ENCODE measurements at places on chromosomes 2 and 18. TPM values are rescaled to one million over a fixed set of nuclear protein-coding genes. Genes with fewer than 3 reads are reported as not detected.
A peak's percentile ranks its signal among the peaks of the same experiment; 100 is the strongest.

- no peaks in the 10 kb centered on the region for H3K27me3 ChIP-seq
- H3K4me1 ChIP-seq: no peaks in the 10 kb centered on the region
- DNase-seq: no peak
Observed at GRCh38 chr2:57343391-57344006, 703.1 kb upstream of the VRK2 start.

- DNase-seq: no peak
- no peak overlapping the region for H3K4me3 ChIP-seq
- H3K27me3 ChIP-seq: no peaks in the 10 kb centered on the region
- no peaks in the 10 kb centered on the region for H3K4me1 ChIP-seq
Observed at GRCh38 chr2:104501342-104501741, 352.6 kb upstream of the POU3F3 start.

The SCN7A gene
- 20.7 TPM for total RNA-seq

- H3K27ac ChIP-seq: no peak overlapping the region
- H3K4me1 ChIP-seq: no peaks in the 10 kb centered on the region
- H3K27me3 ChIP-seq: no peaks in the 10 kb centered on the region
- DNase-seq: no peak
- no peak overlapping the region for H3K4me3 ChIP-seq
- no peaks in the 10 kb centered on the region for H3K36me3 ChIP-seq
Observed at GRCh38 chr2:219969508-219969907, 342.1 kb downstream of the SLC4A3 start.

The ADGRF3 gene
- total RNA-seq: not detected

The GEN1 gene
- 110 TPM for total RNA-seq

The IFIH1 gene
- total RNA-seq: 23.5 TPM

DNA sequence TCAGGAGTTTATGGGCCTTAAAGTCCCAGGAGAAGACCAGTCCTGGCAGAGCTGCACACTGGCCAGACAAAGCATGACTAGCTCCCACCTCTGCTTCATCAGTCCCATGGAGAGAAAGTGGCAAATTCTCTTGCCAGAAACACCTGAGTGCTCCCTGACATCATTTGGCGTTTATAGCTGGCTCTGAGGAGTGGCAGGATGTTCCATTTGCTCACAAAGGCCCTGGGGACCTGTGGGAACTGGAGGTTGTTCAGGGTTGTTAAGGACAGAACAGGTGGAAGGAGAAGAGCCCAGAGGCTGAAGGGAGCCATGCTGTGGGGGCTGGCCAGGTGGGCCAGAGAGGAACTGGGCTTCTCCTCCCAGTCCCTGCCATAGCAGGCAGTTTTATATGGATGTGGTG lies 56.1 kb downstream of the RPL37A start:
- DNase-seq: no peak
- no peak overlapping the region for H3K4me3 ChIP-seq
- H3K27me3 ChIP-seq: no peaks in the 10 kb centered on the region
- no peak overlapping the region for H3K27ac ChIP-seq

The CNGA3 gene
- 1.6 TPM for total RNA-seq

The IL36B gene
- total RNA-seq: not detected

DNA sequence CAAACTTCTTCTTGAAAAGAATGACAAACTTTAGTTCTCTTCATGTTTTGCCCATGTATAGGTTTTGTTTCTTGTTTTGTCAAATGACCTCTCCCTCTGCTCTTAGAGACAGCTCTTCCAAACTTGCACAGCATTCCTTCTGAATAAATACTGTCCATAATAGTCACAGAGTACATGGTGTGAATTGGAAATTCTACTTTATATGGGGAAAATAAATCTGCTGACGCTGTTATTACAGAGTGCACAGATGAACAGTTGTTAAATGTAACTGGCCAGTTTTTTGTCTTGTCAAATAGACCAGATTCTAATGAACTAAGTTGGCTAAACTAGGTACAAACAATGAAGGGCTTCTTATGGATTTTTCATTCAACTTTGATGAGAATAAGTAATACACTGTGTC lies 115.8 kb upstream of the DTNA start:
- peak overlapping the region; percentile 80 for H3K27ac ChIP-seq
- DNase-seq: no peak
- peak overlapping the region; percentile 19 for H3K4me3 ChIP-seq
- no peaks in the 10 kb centered on the region for H3K27me3 ChIP-seq
- no peaks in the 10 kb centered on the region for H3K36me3 ChIP-seq

The TDRD15 gene
- total RNA-seq: not detected

DNA sequence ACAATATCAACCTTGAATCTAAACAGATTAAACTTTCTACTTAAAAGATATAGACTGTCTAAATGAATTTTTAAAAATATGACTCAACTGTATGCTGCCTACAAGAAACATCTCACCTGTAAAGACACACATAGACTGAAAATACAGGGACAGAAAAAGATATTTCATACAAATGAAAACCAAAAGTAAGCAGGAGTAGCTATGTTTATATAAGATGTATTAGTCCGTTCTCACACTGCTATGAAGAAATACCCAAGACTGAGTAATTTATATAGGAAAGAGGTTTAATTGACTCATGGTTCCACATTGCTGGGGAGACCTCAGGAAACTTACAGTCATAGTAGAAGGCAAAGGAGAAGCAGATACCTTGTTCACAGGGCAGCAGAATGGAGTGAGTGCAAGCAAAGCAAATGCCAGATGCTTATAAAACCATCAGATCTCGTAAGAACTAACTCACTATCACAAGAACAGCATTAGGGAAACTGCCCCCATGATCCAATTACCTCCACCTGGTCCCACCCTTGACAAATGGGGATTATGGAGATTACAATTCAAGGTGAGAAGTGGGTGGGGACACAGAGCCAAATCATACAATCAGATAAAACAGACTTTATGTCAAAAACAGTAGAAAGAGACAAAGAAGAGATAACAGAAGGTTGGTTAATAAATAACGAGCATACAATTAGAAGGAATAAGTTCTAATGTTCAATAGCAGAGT lies 214.4 kb upstream of the SLC39A10 start:
- H3K36me3 ChIP-seq: no peaks in the 10 kb centered on the region
- no peaks in the 10 kb centered on the region for H3K4me1 ChIP-seq
- no peak overlapping the region for H3K4me3 ChIP-seq
- no peak for DNase-seq
- H3K27ac ChIP-seq: no peak overlapping the region

DNA sequence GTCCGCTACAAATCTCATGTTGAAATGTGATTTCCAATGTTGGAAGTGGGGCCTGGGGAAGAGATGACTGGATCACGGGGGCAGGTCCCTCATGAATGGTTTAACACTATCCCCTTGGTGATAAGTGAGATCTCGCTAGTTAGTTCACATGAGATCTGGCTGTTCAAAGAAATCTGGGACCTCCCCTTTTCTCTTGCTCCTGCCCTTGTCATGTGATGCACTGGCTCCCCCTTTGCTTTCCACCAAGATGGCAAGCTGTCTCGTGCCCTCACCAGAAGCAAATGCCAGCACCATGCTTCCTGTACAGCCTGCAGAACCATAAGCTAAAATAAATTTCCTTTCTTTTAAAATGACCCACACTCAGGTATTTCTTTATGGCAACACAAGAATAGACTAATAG lies 57.3 kb upstream of the C2orf15 start:
- no peak overlapping the region for H3K27ac ChIP-seq
- DNase-seq: no peak
- H3K27me3 ChIP-seq: peaks cover 8% of the 10 kb centered on the region
- H3K4me3 ChIP-seq: no peak overlapping the region
- no peaks in the 10 kb centered on the region for H3K4me1 ChIP-seq

GRCh38 chr2:51953931-51954330 lies 922.0 kb upstream of the NRXN1 start:
- no peaks in the 10 kb centered on the region for H3K4me1 ChIP-seq
- no peak overlapping the region for H3K27ac ChIP-seq
- H3K36me3 ChIP-seq: no peaks in the 10 kb centered on the region
- H3K4me3 ChIP-seq: no peak overlapping the region
- H3K27me3 ChIP-seq: no peaks in the 10 kb centered on the region

GRCh38 chr2:75274936-75275335 lies 75.6 kb upstream of the TACR1 start:
- no peak overlapping the region for H3K27ac ChIP-seq
- DNase-seq: no peak
- no peak overlapping the region for H3K4me3 ChIP-seq
- H3K4me1 ChIP-seq: no peaks in the 10 kb centered on the region
- no peaks in the 10 kb centered on the region for H3K27me3 ChIP-seq

DNA sequence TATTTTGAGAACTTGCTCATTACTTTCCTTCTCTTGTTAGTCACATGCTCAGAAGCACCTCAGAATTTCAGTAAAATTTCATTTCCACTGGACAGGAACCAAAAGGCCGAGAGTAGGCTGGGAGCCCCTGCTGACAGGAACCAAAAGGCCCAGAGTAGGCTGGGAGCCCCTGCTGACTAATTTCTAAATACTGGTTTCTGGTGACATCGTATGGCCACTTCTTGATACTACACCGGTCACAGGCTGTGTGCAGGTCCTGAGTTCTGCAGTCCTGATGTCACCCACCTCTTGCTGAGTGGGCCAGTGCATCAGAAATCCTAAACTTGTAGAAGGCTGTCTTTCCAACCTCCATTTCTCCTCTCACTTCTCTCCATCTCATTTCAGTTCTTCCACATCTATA lies 17.7 kb upstream of the EN1 start:
- no peak overlapping the region for H3K4me3 ChIP-seq
- peaks cover 46% of the 10 kb centered on the region for H3K27me3 ChIP-seq
- H3K4me1 ChIP-seq: no peaks in the 10 kb centered on the region
- DNase-seq: no peak

All from transverse colon (tissue), 4 donors.